Cerebellar nuclear complex (tissue), 1 donor: ENCODE measurements at places on chromosomes 1 and 21.

DNA sequence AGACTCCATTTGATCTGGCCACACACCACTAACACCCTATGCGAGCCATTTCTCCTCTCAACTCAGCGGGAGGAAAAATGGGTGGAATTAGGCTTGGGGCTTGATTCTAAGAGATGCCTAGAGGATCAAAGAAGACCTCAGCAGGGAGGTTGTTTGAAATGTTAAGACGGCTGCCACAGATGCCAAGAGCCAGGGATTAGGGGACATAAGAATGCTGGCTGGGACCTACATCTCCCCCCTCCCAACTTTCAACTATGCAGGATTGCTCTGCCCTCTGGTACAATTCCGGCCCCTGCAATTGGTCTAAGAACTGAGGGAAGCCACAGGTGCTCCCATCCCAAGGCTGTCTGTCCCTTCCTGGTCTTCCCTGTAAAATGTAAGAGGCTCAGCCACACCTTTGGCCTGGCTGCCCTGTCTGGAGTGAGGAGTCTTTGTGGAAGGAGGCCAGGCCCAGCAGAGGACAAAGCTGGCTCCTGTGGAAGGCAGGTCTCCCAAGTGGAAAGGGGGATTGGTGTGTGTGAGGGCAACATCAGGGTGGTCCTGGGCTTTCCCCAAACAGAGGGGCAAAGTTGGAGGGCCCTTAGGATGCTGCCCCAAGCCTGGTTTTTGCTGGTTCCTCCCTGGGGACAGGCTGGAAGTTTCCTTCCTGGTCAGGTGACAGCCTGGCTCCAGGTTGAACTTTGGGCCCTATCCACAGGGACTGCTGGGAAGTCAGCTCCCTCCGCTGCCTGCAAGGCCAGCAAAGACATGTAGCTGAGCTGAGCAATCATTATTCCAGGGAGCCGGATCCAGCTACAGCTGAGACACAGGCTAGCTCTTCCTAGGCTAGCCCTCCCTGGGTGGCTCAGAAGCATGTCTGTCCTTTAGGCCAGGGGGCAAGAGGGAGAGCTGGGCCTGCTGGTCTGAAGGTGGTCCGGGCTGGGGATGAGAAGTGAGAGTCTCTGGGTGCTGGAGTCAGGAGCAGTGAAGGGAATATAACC lies 34.5 kb upstream of the SYNC start:
- DNase-seq, result no peak

GRCh38 chr1:97500760-97501159 lies 420.1 kb downstream of the DPYD start:
- no peak for DNase-seq

- no peak for DNase-seq
Observed at GRCh38 chr21:33991133-33991532, 75.5 kb upstream of the ATP5PO start.

GRCh38 chr1:201584471-201585092 lies 45.7 kb downstream of the NAV1 start:
- no peak for DNase-seq

DNA sequence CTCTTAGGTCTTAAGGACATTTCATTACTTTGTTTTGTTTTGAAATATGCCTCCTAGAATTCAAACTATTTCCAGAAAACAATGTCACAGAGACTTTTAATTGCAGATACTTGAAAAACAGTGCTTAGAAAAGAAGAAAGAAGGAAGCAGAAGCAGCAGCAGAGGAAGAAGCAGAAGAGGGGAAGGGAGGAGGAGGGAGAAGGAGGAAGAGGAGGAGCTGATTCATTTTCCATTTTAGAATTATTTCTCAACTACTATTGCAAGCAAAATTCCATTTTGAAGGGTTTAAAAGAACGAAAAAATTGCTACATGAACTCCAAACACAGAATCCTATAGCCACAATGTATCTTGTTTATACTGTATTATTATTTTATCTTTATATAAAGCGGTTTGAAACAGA lies 13.9 kb downstream of the RC3H1 start:
- no peak for DNase-seq
